ENCODE measurements at places on chromosomes 11 and 22.
A peak's percentile ranks its signal among the peaks of the same experiment; 100 is the strongest.

DNA sequence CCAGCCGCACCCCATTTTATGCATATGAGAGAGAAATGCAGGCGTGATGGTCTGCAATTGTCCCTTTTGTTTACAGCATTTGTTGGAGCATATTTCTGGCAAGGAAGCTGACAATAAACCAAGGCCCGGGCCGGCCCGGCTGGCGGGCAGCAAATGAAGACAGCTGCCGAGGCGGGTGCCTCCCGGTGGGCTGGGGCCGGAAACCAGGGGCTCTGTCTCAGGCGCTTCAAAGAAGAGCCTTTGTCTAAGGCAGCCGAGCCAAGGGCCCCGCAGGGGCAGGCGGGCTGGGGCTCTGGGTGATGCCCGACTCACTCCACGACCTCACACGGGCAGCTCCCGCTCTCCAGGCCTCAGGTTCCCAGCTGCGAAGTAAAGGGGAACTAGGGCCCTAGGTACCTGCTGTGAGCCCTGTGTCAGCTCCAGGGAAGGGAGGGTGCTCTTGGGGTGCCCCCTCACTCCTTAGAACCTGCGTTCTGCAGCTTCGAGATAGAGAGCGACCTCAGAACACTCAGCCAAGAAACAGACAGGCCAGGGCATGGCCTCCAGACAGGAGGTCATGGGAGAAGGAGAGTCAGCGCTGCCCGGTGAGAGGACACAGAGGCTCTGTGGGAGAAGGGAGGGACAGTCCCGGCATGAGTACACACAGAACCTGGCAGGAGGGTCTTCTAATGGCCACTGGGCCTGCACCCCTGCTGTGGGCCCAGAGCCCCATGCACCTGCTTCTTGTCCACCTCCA is 2.4 kb downstream of the LINC01488 start:
- no peak for DNase-seq

- DNase-seq = no peak
Observed at GRCh38 chr11:75238595-75239440, 1.8 kb upstream of the TPBGL start.

GRCh38 chr11:17744151-17744940 is 9.8 kb downstream of the KCNC1 start:
- no peak for DNase-seq

- DNase-seq = no peak
Observed at GRCh38 chr11:44033411-44033850, 14.3 kb upstream of the ACCSL start.

- DNase-seq = no peak
Observed at GRCh38 chr22:38710866-38711265, 5.1 kb downstream of the GTPBP1 start.

DNA sequence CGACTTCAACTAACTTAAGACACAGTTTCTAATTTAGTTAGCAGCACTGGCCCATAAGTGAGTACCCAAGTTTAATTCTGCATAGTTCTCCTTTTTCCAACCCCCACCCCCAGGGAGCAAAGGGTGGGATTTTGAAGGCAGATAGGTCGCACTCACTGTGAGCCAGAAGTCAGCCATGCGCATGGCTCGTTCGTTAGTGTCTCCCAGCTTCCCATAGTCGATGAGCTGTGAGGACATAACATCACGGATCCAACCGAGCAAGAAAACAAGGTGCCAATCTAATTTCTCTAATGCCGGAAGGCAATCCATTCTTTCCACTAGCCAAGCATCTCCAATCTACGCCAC is 577 bp downstream of the MRPL17 start:
- DNase-seq = no peak

GRCh38 chr11:15841931-15842740 is 514.2 kb downstream of the SOX6 start:
- no peak for DNase-seq

DNA sequence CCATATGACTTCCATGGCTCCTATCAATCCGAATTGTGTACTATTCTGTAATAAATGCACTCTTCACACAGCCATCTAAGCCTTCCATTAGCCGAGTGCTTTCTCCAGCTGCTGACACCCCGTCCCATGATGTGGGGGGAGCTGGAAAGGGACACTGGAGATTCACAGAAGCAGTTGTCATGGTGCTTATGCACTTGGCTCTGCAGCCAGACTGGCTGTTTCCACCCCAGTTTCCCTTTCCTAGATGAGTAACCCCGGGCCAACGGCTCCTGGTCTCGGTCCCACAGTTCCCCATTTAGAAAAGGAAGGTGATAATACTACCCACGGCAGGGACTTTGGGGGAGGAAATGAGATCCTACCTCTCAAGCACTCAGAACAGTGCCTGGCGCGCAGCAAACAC is 244.9 kb upstream of the SYN3 start:
- DNase-seq = no peak

DNA sequence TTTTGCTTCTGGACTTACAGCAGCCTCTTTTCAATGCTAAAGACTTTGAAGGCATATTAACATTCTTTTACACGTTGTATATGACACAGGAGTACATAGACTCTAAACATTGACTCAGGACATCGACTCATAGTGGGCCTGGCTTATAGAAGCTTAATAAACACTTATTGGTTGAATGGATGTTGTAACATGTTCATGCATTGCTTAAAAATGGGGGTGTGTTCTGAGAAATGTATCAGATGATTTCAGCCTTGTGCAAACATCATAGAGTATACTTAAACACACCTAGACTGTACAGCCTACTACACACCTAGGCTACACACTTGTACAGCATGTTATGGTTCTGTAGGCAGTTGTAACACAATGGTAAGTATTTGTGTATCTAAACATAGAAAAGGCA is 17.9 kb downstream of the TTC17 start:
- no peak for DNase-seq

- no peak for DNase-seq
Observed at GRCh38 chr11:62687508-62688396, 1.6 kb downstream of the LRRN4CL start.

DNA sequence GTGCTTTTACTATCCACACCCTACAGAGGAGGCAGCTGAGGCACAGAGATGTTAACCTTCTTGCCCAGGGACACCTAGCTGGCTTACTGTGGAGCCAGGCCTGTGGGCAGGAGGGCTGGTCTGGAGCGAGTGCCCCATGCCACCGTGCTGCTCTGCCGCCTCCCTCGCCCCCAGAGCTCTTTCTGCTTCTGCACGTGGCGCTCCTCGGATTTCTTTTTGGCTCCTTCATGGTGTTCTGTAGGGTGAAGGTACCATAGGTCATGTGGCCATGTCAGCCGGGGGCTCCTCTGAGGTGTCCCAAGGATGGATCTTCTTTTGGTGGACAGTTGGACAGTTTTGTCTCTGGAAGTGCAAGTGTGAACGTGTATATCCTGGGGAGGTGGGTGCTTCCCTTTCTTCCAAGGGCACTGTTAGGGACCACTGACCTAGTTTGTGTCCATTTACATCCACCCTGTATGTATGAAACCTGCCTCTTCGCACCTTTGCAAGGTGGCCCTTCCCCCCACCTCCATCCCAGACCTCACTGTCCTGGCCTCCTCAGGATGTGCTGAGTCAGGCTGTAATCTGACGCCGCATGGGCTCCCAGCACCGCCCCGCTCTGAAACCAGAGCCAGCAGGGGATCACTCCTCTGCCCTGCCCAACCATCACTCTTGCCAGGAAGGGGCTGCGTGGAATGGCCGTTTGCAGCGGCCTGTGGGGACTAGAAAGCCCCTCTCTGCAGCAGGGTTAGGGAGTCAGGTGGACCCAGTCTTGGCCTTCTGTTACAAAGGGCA is 31.7 kb downstream of the POLR3H start:
- no peak for DNase-seq

DNA sequence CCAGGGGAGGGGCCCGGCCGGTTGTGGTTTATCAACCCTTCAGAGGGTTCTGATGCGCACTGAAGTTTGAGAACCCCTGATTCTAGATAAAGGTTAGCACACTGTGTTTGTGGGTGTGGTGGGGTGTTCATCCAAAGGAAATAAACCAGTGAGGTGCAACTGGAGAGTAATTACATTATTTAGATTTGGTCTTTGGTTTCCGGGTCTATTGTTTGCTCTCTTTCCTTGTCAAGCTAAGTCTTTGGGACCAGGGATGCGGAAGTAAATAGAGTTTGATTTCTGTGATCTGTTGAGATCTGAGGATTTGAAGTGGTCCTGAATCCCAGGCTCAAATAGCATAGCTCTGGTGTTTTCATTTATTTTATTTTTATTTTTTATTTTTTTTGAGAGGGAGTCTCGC is 50.5 kb upstream of the CLMP start:
- DNase-seq = no peak

DNA sequence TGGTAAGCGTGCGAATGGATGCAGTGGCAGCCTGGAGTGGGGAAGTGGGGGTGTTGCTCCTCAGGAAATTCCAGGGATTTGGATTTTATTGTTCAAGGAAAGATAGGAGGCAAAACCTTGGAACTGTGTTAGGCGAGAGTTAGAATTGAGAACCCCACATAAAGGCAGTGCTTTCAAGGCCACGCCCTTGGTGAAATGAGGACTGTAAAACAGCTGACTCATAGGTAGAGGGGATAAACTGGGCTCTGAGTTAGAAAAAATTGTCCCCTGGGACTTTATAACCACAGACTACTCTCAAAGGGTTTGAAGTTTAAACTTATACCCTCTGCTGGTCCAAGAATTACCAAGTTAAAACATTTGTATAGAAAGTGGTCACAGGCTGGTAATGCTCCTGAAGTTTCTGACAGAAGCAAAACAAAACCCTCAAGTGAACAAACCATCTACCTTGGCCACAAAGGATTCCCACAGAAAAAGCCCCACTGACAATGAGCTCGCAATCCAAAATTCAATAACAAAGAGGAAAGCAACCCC is 250.3 kb upstream of the TBCEL start:
- DNase-seq = no peak

DNA sequence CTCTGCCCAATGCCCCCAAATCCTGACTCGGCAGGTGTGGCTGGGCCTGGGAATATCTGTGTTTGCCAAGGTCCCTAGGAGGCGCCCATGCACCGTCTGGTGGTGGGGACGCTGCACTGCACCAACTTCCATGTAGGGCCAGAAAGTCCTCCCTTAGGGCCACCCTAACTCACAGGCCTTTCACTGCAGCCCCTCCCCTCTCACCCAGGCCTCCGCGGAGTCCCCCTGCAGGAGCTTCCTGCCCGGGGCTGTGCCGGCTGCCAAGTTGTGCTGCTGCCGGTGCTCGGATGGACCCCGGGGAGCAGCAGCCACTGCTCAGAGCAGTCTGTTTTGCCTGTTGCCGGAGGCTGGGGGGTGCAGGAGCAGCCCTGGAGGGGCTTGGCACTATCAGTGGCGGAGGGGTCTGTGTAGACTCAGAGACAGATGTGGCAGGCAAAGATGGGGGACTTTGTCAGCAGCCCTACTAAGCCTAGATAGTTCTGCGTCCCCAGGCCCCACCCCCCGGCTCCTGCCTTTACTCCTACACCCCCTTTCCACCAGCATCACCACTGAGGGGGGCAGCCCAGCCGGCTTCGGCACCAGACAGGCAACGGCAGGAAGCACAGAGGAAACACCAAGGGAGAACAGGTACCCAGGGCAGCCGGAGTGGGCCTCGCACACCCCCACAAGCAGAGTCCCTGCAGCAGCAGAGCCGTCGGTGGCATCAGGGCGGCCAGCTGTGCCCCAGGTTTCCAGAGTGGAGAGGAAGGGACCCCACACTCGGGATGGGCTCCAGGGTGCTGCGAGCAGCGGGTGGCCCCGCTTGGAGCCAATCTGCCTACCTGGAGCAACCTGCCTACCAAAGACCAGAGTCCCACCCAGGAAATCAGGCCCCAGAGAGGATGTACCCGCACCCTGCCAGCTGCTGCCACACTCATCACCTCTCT is 124.3 kb downstream of the TRIM29 start:
- DNase-seq = no peak

- no peak for DNase-seq
Observed at GRCh38 chr11:119505861-119506260, 82.9 kb upstream of the THY1 start.

DNA sequence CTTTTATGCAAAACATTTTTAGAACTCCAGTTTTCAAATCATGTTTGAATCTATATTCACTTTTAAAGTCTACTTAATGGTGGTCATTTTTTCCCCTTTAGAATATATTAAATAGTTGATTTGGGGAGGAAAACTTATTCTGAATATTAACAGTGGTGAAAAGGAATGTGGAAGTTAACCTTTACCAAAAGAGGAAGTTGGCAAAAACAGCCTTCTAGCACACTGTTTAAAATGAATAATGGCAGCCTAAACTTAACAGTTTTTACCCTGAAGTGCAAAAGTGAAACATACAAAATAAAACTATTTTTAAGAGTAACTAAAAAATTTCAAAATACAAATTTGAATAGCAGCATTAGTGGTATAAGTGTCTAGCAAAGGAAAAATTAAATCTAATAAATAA is 86.4 kb downstream of the GRK3 start:
- no peak for DNase-seq

- DNase-seq = no peak
Observed at GRCh38 chr11:16335236-16335962, 20.9 kb downstream of the SOX6 start.

- DNase-seq = no peak
Observed at GRCh38 chr11:133081730-133082452, 450.4 kb downstream of the OPCML start.

DNA sequence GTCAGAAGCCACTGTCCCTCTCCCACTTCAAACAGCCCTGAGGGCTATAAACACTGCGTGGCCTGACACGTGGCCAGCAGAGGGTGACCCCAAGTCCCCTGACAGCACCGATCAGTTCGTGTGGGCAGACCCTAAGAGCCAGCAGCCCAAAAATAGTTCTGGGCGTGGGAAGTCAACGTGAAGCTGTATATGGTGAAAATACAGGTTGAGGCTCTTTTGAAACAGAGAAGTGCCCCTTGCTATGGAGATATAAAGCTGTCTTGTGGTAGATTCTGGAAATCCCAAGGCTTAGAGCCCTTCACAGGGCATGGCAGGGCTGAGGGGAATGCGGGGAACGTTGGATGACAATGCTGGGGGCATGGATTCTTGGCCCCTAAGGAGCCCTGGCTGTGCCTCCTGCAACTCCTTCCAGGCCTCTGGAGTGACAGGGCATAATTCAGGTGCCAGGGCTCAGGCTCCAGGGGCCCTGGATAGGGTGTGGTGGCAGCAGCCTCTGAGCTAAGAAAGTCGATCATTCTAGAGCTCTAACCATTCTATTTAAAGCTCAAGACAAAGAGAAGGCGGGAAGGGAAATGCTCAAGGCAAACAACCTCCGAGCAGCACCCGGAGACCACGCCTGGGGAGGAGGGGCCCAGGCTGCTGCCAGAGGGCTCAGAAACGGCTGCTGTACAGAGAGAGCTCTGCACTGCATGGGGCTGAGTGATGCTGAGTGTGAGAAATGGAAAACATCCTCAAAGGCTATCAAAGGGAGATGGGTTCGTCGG is 60.4 kb upstream of the CD5 start:
- peak; percentile 76 for DNase-seq

GRCh38 chr22:36331306-36331911 is 56.4 kb downstream of the MYH9 start:
- peak; percentile 66 for DNase-seq

- DNase-seq = no peak
Observed at GRCh38 chr11:79258576-79258975, 182.3 kb downstream of the TENM4 start.
